ENCODE measurements at places on chromosomes 7 and 10.

DNA sequence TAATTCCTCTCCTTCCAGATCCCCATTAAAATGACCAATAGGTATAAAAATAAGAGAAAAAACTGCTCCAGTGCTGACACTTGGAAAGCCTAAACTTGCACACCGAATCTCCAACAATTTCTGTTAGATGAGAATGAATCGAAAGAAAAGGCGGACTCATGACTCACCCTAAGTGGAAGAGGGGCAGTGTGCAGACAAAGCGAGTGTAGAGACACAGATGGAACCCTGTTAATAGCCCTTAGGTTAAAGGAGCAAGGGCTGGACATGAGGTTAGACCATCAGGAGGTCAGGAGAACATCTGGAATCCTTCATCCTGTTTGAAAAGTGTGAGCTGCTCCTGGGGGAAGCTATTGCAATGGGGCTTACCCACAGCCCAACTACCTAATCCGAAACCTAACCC lies 103.4 kb upstream of the GLI3 start:
- no peak for DNase-seq

GRCh38 chr10:132841615-132841975 lies 55.6 kb upstream of the NKX6-2 start:
- DNase-seq = no peak

DNA sequence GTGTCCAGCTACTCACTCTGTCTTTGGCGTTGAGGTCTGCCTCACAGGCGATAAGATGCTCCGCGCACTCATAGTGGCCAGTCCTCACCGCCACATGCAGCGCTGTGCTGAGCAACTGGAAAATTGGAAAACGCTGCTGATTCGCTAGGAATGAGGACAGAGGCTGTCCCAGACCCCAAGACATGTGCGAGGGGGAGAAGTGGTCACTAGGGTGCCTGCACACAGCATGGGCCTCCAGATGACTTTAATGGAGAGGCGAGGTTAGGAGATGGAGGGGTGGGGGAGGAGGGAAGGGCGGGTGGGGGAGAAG lies 5.2 kb downstream of the ANKRD1 start:
- DNase-seq = no peak

- DNase-seq = no peak
Measured at GRCh38 chr10:69813632-69814031, 11.9 kb downstream of the COL13A1 start.

DNA sequence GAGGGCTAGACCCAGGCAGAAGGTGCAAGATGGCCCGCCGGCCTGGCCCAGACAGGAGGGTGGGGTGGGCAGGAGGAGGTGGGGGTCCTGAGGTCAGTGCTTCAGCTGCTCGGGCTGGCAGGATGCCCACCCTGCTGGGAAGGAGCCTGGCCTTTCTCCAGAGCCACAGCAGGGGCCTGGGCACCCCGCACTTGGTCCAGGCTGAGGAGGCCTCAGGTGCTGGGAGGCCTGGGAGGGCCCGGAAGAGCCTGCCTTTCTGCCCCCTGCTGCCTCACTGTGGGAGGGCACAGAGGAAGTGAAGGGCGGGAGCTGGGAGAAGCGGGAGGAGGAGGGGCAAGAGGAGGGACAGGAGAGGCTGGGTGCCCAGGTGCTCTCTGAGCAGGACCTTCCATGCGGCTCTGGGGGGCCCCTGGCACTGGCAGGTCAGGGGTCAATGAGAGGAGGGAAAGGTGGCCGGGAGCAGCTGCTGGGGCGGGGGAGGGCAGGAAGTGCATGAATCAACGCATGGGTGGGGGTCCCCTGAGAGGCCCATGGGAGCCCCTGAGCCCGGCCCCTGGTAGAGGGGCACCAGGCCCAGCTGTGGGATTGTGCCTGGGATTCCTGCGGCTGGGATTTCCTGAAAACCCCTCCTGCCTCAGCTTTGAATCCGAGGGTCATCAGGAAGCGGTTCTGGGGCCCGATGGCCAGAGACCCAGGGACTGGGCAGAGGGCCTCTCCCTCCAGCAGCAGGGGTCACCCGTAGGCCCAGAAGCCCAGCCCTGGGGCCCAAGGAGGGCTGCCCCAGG lies 49.9 kb downstream of the PWWP2B start:
- peak; percentile 32 for DNase-seq

GRCh38 chr10:56895306-56895705 lies 534.2 kb upstream of the ZWINT start:
- no peak for DNase-seq

- DNase-seq = no peak
Measured at GRCh38 chr10:129816656-129817045, 147.4 kb downstream of the EBF3 start.

- DNase-seq = no peak
Measured at GRCh38 chr7:84617265-84618030, 422.9 kb upstream of the SEMA3A start.

DNA sequence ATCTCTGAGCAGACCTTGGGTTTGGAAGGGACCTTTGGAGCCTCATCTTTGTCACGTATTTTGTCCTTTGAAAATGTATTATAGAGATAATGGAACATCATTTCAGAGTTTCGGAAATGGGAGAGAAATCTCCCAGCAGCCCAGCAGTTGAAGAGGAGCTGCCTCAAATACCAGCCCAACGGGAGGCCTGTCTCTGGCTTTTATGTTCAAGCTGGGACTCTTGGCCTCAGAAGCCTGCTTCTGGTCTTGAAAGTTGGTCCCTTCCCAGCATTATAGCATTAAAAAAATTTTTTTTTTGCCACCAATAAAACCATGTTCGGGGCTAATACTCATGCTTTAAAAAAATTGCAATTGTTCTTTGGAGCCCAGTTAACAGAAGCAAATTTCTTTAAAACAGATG lies 73.4 kb upstream of the CTBP2 start:
- DNase-seq = no peak

- no peak for DNase-seq
Measured at GRCh38 chr10:77583527-77583926, 54.1 kb downstream of the KCNMA1 start.

DNA sequence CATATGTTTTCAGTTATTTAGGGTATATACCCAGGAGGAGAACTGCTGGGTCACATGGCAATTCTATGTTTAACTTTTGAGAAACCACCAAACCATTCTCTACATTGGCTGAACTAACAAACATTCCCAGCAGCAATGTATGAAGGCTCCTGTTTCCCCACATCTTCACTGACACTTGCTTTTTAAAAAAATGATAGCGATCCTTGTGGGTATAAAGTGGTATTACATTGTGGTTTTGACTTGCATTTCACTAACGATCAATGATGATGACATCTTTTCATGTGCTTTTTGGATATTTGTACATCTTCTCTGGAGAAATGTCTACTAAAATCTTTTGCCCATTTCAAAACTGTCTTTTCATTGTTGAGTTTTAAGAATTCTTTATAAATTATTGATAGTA lies 51.2 kb upstream of the ANAPC16 start:
- DNase-seq = no peak

DNA sequence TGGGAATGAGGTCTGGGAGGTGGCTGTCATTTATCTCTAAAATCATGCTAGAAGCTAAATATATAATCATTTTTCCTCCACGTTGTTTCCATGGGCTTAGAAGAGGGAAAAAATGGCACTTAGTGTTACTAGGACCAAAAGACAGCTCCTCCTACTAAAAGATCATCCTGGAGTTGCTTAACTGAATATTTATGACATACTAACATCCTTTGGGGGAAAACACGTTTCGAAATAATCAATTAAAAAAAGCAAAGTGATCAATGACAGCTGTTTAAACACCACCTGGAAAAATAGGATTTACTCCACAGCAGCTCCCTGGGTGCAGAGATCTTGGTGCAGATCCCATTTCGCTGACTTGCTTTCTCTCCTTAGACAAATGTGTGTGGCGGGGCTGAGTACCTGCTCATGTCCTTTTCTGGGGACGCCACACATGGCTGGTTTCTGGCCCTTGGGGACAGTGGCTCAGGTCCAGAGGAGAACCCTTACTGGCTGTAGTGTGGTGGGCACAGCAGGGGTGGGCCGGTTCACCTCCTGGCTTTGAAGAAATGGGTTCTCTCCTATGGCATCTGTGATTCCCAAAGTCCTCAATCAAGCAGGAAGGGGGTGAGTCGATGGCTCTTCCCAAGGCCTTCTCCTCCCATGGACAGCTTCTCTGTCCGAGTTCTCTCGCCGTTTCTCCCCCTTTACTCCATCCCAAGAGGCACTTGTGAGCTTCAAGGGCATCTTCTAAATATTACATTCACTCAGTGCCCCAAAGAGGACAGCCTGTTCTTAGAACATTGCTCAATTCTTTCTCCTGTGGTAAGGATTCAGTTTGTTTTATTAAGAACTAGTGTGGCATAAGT lies 156.4 kb upstream of the KLF14 start:
- DNase-seq = no peak

DNA sequence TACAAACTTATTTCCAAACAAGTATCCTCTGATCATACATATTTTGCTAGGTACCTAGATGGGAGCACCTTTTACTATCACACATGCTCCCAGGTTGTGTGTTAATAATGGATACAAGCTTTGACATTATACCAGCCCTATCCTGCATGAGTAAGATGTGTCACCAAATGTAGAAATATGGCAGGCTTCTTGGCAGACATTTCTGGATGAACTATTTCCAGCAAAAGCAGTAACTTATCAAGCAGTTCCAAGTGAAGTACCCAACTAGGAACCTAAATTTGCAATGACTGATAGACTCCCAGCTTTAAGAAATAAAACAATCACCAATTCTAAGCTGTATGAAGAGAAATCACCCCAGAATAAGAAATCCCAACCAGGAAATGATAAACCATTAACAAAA lies 103.7 kb upstream of the TMEM72 start:
- DNase-seq = no peak

DNA sequence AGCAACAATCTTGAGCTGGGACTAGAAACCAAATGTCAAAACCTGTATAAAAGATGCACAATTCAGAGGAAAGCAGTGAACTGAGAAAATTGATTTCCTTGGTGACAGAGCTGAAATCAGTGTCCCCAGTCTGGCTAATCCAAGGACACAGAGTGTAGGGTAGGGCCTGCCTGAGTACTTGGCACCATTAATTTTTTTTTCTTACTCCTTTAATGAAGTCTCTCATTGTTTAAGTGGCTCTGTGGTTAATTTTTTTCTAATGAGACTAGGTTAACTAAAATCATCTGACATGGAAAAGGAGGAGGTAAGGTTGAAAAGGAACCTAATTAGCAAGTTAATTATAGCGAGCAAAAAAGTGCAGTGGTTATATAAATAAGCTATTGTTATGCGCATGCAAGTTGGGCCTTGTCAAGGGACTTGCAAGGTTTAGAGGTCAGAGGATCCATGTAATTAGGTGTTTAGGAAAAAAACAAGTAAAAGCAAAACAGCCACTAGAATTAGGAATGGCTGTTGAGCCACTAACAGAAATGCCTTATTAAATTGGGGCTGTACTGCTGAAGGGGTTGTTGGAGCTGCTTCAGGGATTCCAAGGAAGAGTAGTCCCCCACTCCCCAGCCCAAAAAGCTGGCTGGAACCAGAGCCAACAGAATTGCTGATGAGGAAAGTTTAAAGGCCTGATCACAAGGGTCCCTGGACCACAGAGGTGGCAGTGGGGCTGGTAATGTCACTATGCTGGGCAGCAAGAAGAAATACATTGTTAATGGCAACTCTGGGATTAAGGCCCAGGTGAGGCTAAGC lies 58.9 kb upstream of the STRIP2 start:
- DNase-seq = no peak

DNA sequence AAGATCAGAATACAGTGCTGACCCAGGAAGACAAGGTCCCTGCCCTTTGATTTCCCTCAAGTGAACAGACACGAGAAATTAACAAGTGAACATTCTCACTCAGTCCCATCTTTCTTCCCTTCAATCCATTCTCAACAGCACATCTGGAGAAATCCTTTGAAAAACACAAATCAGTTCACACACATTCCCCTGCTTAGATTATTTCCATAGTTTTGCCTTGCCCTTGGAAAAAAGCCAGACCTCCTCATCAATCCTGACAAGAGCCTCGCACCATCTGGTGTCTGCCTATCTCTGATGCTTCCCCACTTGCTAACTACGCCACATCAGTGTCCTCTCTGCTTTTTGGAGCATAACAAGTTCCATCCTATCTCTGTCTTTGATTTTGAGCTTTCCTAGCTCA lies 94.4 kb upstream of the KIAA1217 start:
- DNase-seq = no peak

- DNase-seq = no peak
Measured at GRCh38 chr7:26918241-26918640, 53.9 kb upstream of the SKAP2 start.

GRCh38 chr10:107238275-107238674 lies 73.8 kb upstream of the SORCS1 start:
- DNase-seq = no peak

DNA sequence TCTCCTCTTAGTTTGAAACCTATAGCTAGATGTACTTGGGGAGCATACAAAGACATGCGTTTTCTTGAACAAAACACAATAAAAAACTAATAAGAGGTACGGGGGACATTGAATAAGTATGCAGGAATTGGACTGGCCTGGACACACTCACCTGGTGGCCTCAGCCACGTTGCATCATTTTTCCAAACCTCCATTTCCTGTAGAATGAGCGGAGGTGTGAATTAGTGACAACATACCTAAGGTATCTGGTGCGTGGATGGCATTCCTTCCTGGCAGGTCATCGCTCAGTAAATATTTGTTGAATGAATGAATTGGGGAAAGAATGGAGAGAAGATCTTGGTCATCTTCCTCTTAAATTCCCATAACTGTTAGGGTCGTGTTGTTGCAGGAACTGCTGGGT lies 103.2 kb upstream of the CTBP2 start:
- no peak for DNase-seq

DNA sequence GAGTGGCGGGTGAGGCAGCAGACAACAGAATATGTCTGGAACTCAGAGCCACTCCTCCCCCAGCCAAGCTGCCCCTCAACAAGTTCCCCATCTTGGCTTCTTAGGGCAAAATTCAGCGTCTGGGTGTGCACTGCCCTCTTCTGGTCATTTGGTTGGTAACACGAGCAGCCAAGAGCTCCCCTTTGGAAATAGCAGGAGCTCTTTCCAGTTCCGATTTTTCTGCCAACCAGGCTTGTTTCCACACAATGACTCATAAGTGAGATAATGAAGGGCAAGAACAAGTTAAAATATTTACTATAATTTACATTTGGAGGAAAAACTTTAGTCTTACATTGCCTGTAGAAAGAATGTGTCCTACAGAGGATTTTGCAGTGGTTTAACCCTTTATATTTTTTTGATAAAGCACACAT lies 70.5 kb downstream of the ADCYAP1R1 start:
- DNase-seq = no peak

GRCh38 chr10:114767986-114768821 lies 53.4 kb upstream of the FHIP2A start:
- no peak for DNase-seq

DNA sequence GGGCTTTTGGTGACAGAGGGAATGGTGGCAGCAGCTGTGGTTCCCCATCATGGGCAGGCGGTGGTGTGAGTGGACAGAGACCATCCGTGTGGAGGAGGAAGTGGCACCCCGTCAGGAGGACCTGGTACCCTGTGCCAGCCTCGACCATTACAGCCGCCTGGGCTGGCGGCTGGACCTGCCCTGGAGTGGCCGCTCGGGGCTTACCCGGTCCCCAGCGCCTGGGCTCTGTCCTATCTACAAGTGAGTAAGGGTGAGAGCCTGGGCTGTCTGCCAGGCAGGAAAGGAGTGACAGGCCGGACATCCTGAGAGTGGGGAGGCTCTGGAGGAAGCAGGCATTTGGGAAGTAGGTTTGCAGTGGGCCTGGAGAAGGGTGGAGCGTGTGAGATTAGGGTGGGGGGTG lies 2.9 kb upstream of the ZNF467 start:
- DNase-seq = no peak

- no peak for DNase-seq
Measured at GRCh38 chr10:4684434-4684833, 141.6 kb upstream of the AKR1E2 start.
